ENCODE measurements at places on chromosomes 3 and 15.

DNA sequence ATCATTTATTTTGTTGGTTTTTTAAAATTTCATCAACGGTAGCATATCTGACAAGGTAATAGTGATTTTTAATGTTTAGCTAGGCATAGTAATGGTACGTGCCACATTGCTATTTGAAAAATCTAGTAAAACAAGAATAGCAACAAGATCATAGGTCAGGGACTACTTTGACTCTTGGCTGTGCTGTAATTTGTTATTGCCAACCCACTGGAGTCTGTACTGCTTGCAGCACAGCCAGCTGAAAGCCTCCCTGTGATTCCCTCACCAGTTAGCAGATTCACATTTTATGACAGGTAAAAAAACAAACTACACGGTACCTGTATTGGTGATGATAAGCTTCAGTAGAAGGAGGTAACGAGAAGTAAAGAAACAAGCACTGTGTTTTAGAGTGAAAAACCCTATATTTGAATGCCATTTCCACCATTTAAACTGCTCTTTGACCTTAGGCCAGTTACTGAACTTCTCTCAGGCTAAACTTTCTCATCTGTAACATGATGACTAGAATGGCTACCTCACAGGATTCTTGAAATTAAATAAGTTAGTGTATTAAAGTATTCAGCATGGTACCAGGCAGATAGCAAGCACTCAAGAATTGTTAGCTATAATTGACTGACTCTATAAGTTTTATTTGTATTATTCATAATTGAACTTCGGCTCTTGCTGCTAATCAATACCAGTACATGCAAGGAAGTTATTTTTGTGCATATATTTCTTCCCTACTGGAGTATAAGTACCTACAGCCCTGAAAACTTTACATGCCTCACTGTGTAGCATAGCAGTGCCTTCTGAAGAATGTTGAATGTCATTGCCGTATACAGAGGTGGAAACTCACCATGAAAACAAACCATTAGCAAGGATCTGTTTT lies 16.1 kb downstream of the FILIP1L start:
- peaks cover 22% of the 10 kb centered on the region for H3K36me3 ChIP-seq
- H3K4me1 ChIP-seq: no peaks in the 10 kb centered on the region
- H3K27ac ChIP-seq: no peak overlapping the region
- no peak overlapping the region for H3K4me3 ChIP-seq
- H3K27me3 ChIP-seq: no peaks in the 10 kb centered on the region

DNA sequence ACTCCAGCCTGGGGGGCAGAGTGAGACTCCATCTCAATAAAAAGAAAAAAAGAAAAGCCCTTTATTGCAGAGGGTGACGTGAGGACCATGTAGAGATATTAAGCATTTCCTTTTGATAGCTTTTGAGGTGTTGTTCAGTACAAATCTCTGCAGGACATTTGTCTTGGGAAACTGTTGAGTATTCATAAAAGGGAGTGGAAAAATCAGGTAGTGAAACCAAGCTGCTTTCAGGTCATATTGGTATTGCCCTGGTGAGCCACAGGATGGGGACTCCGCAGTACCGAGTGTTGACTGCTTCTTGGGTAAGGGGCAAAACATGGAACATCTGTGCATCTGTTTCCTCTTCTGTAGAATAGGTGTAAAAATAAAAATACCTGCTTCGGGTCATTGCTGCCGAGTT lies 9.9 kb downstream of the ITPR1 start:
- no peak overlapping the region for H3K4me3 ChIP-seq
- peaks cover 53% of the 10 kb centered on the region for H3K4me1 ChIP-seq
- H3K27ac ChIP-seq: peak overlapping the region; percentile 73
- no peaks in the 10 kb centered on the region for H3K27me3 ChIP-seq
- H3K36me3 ChIP-seq: peaks cover 43% of the 10 kb centered on the region
- no peak for DNase-seq

DNA sequence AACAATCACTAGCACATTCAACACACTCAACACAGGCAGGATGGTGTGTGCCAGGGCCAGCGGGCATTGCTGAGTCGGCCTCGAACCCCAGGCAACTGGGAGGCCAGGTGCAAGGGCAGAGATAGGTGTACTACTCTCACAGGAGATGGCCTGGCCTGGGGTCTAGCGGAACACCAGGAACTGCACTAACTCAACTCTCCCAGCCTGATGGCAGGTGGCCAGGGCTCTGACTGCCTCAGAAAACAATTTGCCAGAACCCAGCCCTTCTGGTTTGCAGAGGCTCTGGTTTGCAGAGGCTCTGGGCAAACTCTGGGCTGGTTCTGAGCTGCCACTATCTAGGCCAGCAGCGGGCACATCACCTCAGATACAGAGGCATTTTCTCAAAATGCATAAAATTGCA lies 229.2 kb upstream of the CHRNA7 start:
- no peak overlapping the region for H3K4me3 ChIP-seq
- peaks cover 7% of the 10 kb centered on the region for H3K27me3 ChIP-seq
- no peaks in the 10 kb centered on the region for H3K36me3 ChIP-seq
- H3K4me1 ChIP-seq: peaks cover 2% of the 10 kb centered on the region
- no peak for DNase-seq

DNA sequence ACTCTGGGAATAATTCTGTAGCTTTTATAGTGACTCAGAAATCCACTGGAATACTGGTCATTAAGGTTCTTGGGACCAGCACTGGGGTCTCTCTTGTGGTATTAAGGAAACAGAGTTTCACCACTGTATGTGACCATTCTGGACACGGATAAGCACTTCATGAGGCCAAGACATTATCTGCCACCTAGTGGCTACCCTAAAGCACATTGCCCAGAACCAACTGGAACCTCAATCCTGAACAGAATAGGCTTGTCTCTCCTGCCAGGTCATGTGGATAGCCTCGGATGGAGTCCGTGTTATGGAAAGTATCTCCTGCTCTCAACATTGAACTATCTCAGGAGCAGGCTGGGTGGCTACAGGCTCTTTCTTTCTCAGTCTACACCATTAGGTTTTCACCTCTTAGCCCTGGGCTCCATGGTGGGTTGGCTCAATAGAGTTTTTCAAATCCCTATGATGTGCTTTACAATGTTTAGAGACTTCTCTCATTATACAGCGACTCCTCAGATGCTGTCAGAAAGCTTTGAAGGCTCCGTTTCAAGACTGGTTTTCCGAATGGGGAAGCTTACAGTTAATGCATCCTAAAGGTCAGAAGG lies 167.6 kb upstream of the ST8SIA2 start:
- DNase-seq: no peak
- peaks cover 38% of the 10 kb centered on the region for H3K27me3 ChIP-seq
- no peak overlapping the region for H3K27ac ChIP-seq
- no peaks in the 10 kb centered on the region for H3K4me1 ChIP-seq

GRCh38 chr15:93058904-93059427 lies 30.0 kb downstream of the RGMA start:
- no peak overlapping the region for H3K4me3 ChIP-seq
- no peaks in the 10 kb centered on the region for H3K36me3 ChIP-seq
- peaks cover 11% of the 10 kb centered on the region for H3K27me3 ChIP-seq
- H3K27ac ChIP-seq: no peak overlapping the region
- H3K4me1 ChIP-seq: peaks cover 8% of the 10 kb centered on the region
- DNase-seq: no peak

DNA sequence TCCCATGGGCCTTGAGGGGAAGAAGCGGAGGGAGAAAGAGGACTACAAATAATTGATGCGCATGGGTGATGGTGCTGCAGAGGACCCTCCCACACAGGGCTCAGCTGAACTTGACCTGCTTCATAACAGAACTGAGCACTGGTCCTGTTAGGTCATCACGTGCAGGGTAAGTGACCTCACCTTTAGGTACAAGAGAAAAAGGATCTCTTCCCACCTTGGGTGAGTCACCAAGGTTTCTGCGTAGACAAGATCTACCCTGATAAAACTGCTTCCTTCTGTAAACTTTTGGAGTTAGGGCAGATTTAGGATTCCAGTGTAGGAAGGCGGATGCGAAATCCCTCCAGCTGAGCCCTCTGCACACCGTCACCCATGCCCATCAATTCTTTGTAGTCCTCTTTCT lies 67.1 kb downstream of the FEM1B start:
- no peak overlapping the region for H3K27ac ChIP-seq
- H3K27me3 ChIP-seq: no peaks in the 10 kb centered on the region
- H3K4me3 ChIP-seq: no peak overlapping the region
- no peak for DNase-seq

DNA sequence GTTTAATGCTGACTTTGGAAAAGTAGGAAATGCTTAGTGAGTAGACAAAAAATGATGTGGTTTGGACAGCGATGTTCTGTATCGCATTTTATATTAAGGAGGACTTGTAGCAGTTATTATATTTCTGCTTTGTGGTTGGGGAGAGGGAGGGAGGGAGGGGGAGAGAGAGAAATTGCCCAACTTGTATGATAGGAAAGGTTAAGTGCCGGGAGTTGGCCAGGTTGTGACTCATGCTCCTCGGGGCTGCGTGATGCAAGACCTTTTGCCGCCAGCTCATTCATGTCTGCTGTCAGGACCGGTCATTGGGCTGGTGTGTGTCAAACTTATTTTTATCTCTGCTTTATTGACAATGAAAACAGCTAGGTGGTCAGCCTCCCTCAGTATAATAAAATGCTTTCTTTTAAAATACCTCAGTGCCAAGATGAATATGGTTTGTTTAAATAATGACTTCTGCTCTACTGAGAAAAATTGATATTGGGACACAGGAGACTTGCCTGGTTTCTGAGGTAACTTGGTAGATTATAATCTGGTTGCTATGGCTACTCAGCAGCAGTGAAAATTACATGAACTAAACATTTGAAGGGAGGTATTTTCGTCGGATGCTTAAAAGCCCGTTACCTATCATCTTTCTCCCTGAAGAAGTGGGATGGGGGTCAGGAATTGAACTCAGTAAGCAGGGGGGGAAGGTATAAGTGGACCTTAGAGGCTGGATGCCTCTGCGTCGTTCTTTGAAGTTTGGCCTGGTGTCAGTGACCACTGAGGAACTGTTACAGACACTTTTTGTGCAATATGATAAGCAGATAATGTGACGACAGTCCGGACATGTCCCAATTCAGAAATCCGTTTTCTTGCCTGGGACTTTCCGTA lies 90.7 kb downstream of the FNDC3B start:
- no peaks in the 10 kb centered on the region for H3K27me3 ChIP-seq
- DNase-seq: peak; percentile 49
- peaks cover 67% of the 10 kb centered on the region for H3K4me1 ChIP-seq
- H3K36me3 ChIP-seq: peaks cover 27% of the 10 kb centered on the region

GRCh38 chr3:50339485-50340146 lies 1.0 kb downstream of the RASSF1 start:
- DNase-seq: no peak
- H3K27ac ChIP-seq: peak overlapping the region; percentile 95
